ENCODE measurements at places on chromosomes 7 and 10.

GRCh38 chr7:138713191-138713590, 12.0 kb upstream of the SVOPL start:
- no peak for DNase-seq

GRCh38 chr10:33055625-33056024, 97.6 kb upstream of the ITGB1 start:
- DNase-seq, result no peak

GRCh38 chr10:13099144-13099665, 758 bp upstream of the OPTN start:
- DNase-seq, result peak; percentile 28

DNA sequence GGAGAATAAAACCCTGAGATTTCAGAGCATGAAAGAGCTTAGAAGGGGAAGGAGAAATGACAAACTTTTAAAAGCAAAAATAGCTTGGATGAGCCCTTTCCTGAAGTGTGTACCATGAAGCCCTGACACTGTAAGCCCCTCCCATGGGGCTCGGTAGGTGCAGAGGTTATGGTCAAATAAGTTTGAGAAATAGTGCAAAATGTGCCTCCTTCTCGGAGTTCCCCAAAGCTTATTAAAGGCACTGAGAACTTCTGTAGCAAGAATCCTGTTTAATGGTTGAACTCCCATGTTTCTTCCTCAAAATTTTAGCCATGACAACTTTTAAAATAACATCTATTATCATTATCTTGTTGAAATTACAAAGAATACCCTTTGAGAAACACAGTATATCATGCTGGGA, 10.5 kb upstream of the HYCC1 start:
- no peak for DNase-seq

- no peak for DNase-seq
Observed at GRCh38 chr7:47327698-47328391, 254.1 kb downstream of the TNS3 start.

DNA sequence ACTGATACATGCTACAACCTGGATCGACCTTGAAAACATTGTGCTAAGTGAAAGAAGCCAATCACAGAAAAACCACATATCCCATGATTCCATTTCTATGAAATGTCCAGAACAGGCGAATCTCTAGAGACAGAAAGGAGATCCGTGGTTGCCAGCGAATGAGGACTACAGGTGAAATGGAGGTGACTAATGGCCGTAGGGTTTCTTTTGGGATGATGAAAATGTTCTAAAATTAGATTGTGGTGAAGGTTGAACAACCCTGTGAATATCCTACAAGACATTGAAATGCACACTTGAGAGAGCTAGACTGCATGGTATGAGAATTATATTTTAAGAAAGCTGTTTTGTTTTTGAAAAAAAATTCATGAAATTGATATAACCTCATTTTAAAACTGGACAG, 188.5 kb upstream of the PLXNA4 start:
- no peak for DNase-seq

GRCh38 chr10:42929993-42930392, 146.9 kb upstream of the RET start:
- no peak for DNase-seq

GRCh38 chr10:29598851-29599311, 35.9 kb downstream of the SVIL start:
- DNase-seq, result no peak

DNA sequence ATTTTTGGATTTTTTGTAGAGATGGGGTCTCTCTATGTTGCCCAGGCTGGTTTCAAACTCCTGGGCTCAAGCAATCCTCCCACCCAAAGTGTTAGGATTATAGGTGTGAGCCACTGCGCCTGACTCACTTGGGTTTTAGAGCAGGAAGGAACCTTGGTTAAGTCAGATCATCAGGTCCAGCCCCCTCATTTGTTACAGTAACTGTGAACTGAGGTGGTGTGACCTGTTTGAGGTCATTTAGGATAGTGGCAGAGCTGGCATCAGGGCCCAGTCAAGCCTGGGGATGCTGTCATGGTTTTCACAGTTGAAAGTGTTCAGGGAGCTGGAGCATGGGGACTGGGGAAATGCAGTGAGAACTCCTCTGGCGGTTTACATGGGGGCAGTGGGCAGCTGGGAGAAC, 159.6 kb downstream of the TAX1BP1 start:
- DNase-seq, result no peak

GRCh38 chr7:112630565-112630964, 149.8 kb downstream of the LSMEM1 start:
- no peak for DNase-seq

GRCh38 chr10:60105295-60105695, 198.9 kb upstream of the CCDC6 start:
- no peak for DNase-seq

DNA sequence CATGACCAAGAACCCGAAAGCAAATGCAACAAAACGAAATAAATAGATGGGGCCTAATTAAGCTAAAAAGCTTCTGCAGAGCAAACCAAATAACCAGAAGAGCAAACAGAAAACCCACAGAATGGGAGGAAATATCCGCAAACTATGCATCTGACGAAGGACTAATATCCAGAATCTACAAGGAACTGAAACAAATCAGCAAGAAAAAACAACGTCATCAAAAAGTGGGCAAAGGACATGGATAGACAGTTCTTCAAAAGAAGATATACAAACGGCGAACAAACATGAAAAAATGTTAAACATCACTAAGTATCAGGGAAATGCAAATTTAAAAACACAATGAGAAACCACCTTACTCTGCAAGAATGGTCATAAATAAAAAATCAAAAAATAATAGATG, 35.3 kb upstream of the CACUL1 start:
- DNase-seq, result no peak

DNA sequence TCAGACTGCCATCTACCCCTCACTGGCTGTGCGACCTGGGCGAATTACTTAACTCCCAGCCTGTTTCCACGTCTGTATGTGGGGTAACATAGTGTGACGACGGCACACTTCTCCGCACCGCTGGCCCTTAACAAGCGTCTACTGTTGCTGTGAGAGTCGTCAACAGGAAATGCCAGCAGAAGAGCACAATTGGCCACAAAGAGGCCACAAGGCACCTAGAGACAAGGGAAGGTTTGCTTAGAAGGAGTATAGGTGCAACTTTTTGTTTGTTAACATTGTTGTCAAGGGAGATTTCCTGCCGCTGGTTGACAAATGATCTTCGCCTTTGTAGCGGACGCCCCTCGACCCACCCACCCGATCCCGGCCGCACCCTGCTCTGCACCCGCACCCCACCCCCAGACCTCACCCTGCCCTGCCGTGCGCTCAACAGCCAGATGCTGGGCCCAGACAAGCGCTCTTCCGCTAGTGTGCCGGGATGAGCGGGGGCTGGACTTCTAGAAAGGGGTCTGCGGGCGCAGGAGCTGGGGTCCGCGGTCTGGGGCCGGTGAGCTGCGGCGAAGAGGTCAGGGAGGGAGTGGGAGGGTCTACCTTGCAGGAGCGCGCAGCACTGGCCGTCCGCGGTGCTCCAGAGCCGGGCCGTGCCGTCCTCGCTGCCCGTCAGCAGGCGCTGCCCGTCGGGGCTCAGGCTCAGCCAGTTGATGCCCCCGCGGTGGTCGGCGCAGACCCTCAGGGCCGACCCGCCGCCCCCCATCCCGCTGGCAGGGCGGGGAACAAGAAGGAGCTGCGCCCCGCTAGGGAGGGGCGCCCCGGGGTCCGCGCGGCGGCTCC, 785 bp downstream of the WDR86 start:
- no peak for DNase-seq

- no peak for DNase-seq
Observed at GRCh38 chr7:48899932-48900331, 24.4 kb upstream of the CDC14C start.

DNA sequence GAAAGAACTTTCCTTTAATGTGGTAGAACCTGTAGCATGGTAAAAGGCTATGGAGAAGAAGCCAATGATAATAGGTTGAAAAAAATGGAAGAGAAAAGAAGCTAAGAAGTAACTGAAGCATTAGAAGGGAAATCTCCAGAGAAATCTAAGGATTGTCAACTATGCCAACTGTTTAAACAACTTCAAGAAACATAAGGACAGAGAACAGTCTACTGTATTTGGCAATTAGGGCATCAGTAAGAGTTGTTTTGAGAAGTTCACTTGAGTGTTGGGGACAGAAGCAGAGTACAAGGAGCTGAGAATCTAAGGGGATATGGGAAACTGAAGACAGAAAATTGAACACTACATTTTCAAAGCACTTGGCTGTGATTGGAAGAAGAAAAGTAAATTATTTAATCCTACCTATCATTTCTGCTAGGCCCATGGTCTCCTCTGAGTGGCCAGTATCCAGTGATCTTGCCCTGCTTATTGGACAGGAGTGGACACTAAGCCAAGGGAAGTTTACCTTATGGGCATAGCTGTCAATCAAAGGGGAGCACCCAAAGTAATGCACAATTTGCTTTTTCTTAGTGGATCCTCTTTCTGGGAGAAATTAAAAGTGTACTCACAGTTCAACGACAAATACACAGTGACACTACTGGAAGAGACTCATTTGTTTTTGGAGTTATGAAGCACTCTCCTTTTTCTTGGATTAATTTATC, 56.4 kb upstream of the CCDC71L start:
- DNase-seq, result no peak

DNA sequence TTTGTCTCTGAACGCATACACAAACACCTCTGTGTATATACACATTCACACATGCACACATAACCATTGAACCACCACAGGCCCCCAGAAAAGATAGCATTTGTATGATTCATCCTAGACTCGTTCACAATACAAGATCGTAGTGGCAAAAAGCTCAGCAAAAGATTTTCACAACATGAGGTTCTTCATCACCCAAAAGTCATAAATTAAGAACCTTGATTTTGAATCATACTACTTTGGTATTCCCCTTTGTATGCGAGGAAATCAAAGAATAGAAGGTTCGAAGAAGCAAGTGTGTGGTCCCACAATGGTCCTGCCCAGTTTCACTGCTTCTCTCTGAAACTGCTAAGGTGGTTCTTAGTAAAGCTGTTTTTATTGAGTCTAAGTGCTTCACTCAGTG, 200.7 kb downstream of the CELF2 start:
- peak; percentile 30 for DNase-seq

- DNase-seq, result no peak
Observed at GRCh38 chr7:135886345-135887132, 90.6 kb downstream of the MTPN start.

DNA sequence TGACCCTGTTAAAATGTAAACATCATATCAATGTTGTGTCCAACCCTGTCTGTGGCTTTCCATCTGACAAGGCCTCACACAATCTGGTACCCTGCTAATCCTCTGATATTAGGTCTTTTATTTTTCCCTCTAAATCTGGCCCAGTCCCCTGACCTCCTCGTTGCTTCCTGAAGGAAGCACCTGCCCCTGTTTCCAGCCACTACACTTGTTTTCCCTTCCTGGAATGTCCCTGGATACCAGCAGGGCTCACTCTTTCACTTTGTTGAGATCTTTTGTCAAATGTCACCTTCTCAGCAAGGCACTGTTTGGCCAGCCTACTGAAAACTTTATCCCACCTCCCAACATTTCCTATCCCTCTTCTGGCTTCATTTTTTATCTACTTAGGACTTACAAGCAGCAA, 2.1 kb downstream of the SAMD9L start:
- DNase-seq, result no peak

DNA sequence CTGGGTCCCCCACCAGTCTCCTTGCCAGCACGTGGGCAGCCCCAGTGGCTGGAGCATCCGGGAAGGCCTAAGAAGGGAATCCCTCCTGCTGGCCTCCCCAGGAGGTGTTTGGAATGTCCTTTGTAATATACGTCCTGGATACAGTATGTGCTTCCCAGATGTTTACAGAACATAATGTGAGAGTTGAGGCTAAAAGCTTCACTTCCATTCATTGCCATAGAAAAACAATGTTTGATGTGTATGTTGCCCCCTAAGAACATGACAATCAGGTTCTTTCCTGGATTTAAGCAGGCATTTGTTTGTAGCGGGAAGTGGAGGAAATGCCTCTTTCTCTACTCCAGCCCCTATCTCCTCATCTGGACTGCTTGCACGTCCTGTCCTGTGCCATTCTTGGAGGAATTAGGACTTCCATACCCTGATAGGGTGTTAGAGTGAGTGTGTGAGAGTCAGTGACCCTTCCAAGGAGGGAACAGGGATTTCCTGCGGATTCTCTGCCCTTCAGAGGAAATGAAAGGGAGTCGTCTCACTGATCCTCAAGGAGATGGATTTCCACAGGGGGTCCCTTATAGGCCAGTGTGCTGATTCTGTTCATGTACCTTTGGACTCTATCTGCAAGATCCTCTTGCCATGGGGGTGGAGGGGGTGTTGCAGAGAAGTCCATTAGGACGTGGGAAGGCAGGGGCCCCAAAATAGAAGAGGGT, 1.2 kb downstream of the IGFBP1 start:
- DNase-seq, result no peak

DNA sequence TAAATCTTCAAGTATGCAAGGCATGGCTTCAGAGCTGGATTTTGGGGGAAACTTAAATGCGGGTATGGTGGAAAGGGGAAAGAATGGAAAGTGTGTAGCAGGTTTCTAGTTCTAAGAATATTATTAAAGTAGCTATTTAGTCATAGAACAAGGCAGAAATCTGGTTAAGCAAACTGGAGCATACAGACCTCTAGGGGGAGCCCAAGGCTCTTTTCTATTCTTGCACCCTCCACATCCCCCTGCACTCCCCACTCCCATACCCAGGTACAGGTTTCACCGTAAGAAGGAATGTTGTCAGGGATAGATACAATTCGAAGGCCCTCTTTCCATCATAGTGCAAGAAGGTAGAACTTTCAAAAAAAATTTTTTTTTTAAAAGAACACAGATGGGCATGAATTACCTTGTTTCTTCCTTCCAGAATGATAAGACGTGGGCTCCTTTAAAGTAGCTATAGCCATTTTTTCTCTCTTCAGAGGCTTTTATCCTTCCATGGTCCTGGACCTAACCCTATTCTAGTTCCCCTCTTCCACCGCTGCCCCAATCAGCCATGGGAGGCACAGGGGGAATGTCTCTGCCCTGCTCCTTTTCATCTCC, 41.5 kb upstream of the SMIM30 start:
- no peak for DNase-seq

- no peak for DNase-seq
Observed at GRCh38 chr10:7520507-7521485, 110.0 kb upstream of the SFMBT2 start.

GRCh38 chr7:72059925-72060324, 352.2 kb downstream of the CALN1 start:
- no peak for DNase-seq

GRCh38 chr10:105146436-105146835, 505.3 kb downstream of the SORCS3 start:
- DNase-seq, result no peak

- DNase-seq, result no peak
Observed at GRCh38 chr10:71394926-71395562, 1.7 kb upstream of the CDH23 start.

DNA sequence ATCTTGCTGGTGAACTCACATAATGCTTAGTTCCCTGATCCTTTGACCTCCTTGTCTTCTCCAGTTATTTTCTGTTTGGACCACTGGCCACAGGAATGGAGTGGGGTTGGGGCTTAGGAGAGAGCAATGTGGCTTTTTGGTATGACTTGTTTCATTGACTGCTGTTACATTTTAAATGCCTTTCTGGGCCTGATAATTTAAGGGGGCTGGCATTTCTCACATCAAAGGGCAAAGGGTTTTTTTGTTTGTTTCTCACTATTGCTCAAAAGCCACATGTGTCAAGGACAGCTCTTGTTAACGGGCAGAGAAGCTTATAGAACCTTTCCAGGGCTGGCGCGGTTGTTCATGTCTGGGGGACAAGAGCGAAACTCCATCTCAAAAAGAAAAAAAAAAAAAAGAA, 161.2 kb upstream of the TNRC18 start:
- DNase-seq, result no peak

GRCh38 chr10:27822301-27822700, 76.7 kb upstream of the MKX start:
- DNase-seq, result no peak

- DNase-seq, result no peak
Observed at GRCh38 chr10:35074266-35074665, 15.9 kb downstream of the CUL2 start.
